ENCODE measurements at places on chromosomes 13 and 19.

- no peak for DNase-seq
These were observed 12.0 kb downstream of the FTL start for GRCh38 chr19:48977061-48977460.

GRCh38 chr19:18310118-18310909 is 12.6 kb downstream of the LSM4 start:
- no peak for DNase-seq

DNA sequence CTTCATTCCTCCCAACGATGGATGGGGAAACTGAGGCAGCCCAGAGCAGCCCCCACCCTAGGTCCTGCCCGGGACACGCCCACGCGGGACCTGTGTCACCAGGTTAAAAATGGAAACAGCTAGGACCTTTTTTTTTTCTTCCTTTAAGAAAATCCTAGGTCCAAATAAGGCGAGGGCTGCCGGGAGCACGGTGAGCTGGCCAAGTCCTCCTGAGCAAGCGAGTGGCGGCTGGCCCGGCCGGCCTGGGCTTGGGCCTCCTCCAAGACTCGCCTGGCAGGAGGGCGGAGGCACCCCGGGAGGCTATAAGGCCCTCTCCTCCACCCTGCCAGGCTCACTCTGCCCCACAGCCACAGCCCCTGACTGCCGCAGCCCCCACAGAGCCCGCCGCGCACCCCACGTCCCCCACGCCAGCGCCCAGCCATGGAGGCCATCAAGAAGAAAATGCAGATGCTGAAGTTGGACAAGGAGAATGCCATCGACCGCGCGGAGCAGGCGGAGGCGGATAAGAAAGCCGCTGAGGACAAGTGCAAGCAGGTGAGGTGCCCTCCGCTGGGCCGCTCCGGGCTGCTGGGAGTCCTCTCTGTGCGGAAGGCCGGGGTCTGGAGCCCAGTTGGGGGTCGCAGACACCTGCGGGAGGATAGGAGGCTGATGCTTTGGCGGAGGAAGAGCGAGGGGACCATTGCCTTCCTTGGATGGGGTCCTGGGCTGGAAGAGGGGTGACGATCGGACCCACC is 8.9 kb upstream of the TPM4 start:
- DNase-seq: no peak

GRCh38 chr19:45391346-45391745 is 13.5 kb downstream of the PPP1R13L start:
- DNase-seq: no peak

- peak; percentile 70 for DNase-seq
These were observed 27.8 kb downstream of the NFIX start for GRCh38 chr19:13022859-13023636.

GRCh38 chr13:21134475-21134874 is 41.9 kb downstream of the SKA3 start:
- DNase-seq: no peak

DNA sequence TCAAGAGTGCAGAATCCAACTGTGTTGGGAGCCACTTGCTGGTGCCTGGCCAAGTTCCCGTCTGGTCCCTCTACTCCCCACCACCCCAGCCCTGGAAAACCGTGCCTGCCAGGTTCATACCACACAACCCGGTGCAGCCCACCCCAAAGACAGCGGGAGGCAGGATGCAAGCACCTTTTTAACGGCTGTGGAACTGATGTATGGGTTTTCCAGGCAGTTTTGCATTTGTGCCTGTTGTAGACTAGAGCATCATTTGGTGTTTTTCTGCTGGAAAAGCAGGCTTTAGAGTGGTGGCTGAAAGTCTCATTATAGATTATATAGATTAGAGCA is 13.5 kb downstream of the TFDP1 start:
- no peak for DNase-seq

- no peak for DNase-seq
These were observed 29.9 kb downstream of the TINCR start for GRCh38 chr19:5537870-5538269.

DNA sequence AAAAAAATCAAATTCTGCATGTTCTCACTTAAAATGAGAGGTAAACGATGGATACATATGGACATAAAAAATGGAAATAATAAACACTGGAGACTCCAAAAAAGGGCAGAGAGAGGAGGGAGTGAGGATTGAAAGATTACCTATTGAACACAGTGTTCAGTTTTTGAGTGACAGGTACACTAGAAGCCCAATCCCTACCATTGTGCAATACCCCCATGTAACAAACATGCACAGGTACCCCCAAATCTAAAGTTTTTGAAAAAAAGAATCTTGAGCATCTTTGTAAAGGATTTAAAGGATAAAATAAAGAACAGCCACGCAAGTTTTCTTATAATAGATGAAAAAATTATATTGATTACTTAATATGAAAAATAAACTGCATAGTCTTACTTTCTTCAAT is 16.7 kb upstream of the CLC start:
- DNase-seq: no peak

GRCh38 chr19:53597023-53597422 is 34.8 kb upstream of the DPRX start:
- DNase-seq: peak; percentile 21

GRCh38 chr19:47729799-47730520 is 15.4 kb upstream of the NOP53 start:
- DNase-seq: peak; percentile 46

- no peak for DNase-seq
These were observed 119.5 kb downstream of the ZAR1L start for GRCh38 chr13:32195713-32196112.

DNA sequence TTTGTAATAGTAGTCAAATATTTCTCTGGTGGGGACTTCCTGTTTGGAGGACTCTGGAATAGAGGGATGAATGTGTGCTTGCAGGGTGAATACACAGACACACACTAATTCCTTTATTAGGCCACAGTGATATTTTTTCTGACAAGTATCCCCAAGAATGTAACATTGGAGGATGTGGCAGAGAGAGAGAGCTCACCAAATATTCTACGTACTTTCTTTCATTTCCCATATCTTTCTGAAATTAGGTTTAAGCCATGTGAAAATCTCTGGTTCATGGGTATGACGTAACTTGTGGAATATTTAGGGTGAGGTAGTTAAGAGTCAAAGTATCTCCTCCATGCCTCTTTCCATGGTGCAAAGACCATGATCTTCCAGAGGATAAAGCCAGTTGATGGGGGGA is 463.4 kb downstream of the DIAPH3 start:
- DNase-seq: no peak

- DNase-seq: no peak
These were observed 4.6 kb upstream of the ERFL start for GRCh38 chr19:41932720-41933332.

DNA sequence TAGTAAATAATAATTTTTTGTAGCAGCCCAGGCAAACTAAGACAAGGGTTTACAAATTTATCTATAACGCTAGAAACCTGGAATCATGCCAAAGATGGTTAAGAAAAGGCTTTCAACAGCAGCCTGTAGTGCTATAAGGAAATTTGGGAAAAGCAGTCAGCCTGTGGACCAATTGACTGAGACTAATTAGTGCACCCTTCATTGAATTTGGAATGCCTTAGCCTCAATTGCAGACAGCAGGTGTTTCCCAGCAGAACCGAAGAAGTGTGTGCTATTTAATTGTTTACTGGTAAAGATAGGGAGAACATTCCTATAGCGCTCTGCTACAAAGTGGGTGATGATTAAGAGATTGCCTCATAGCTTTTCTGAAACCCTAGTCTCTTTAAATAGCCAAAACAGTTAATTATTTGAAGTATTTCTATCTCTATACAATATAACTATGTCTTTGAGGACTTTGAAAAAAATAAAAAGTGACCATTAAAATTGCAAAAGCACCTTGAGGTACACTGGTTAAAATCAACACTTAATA is 1884.3 kb upstream of the PCDH20 start:
- no peak for DNase-seq

GRCh38 chr13:79445968-79446645 is 34.8 kb upstream of the NDFIP2 start:
- no peak for DNase-seq

DNA sequence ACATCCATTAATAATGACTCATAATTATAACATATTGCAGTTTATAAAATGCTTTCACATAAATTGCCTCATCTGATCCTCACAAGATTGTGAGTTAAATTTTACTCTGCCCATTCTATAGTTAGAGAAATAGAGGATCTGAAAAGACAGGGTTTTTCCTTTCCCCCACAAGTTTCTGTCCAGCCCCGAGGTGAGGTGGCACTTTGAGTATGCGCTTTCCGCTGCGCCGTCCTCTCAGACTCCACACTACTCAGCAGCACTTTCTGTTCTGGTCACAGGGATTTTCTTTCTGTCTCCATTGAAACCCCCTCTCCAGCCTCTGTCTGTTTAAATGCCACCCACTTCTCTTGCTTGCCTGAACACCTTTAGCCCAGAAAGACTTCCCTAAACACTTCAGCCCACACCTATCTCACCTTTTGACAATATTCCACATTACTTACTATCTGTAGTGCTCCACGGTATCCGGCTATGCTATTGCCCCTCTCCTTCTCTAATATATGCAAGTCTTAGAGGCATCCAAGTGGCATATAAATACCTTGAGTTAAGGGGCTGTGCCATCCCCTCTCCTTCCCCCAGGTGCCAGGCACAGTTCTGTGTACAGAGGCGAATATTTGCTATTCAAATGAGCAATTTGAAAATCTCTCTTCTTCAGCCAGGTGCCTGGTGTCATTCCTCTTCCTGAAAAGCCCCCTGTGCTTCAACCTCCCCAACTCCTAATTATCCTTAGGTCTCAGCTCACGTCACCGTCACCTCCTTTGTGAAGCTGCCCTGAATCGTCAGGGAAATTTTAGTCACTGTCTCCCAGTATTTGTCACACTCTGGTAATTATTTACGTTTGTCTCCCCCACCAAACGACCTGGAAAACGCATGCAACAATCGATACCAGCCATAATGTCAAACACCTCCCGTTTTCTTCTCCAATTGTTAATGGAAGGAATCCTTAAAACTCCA is 268.7 kb downstream of the NHLRC3 start:
- no peak for DNase-seq

GRCh38 chr13:37479916-37480315 is 118.7 kb downstream of the POSTN start:
- no peak for DNase-seq

DNA sequence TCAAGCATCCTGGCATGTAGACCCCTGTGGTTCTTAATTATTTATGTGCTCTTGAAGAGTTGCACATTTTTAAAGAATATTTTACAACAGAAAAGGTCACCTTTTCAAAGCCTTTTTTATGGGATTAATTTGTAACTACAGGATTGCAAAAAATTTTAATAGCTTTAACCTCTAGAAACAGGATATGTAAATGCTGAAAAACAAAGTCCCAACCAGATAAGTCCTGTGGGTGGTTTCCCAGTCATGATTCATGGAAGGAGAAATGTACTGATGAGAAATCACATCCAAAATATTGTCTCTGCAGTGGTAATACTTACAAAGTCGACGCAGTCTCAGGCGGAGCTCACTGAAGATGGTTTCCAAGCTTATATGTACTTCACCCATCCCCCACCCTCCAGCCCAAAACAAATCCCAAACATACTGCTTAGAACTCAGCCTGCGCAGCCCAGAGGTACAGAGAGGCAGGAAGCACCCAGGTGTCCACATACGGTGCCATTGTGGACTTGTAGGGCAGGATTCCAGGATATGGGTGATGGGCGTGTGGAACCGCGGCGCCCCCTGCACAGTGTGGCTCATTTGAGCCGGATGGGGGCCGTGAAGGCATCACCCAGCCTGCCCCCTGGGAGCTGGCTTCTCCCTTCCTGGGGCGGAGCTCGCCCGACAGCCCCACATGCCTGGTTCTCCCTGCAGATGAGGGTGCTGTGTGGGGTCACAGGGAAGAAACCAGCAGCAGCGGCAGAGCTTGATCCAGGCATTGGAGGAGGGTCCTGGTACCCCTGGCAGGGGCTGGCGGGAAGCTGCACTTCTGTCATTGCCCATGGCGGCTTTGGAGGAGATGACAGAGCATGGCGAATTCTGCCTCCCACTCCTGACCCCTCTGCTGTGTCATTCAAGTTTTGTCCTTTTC is 101.2 kb downstream of the ATP11A start:
- DNase-seq: no peak

GRCh38 chr19:57434386-57435061 is 601 bp upstream of the ZNF749 start:
- no peak for DNase-seq

- DNase-seq: peak; percentile 9
These were observed 1671.5 kb upstream of the SLC10A2 start for GRCh38 chr13:104737713-104738112.

GRCh38 chr13:62113179-62113578 is 697.5 kb upstream of the PCDH20 start:
- peak; percentile 37 for DNase-seq

- DNase-seq: no peak
These were observed 81.8 kb upstream of the SIAH3 start for GRCh38 chr13:45933203-45933908.

DNA sequence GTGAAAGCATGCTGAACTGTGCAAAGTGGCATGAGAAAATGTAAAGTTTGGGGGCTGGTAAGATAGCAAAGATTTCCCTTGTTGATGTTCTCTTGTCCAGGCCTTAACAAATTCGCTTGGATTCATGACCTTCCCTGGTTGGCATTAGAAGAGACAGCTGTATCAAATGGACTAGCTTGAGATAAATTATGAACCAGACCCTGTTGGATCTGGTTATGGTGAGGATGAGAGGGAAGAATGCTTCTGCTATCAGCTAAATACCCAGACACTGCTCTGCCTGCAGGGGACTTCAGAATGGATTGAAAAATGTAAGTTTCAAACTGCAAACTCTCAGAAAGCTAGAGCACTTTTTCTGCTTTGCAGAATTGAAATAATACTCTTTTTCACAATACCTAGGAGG is 135.2 kb downstream of the EFNB2 start:
- DNase-seq: no peak

GRCh38 chr19:56986386-56986785 is 133.4 kb upstream of the USP29 start:
- DNase-seq: no peak

- DNase-seq: no peak
These were observed 22.3 kb downstream of the IER2 start for GRCh38 chr19:13172346-13173138.

DNA sequence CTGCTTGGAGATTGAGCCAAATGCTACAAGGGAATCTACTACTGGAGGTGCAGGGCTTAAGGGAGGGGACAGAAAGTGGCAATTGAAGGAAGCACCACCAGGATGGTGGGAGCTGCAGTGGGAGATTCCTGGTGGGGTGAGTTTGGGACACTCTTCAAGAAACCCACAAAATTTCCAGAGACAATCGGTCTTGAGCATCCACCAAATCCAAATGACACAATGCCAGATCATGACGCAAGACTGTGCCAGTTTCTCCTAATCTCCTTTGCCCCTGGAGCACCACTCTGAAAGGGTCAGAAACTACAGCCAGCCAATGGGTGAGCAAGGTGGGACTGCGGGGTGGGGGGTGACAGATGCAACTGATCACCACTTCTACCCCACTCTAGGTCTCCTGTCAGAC is 78.7 kb downstream of the LRRC63 start:
- no peak for DNase-seq

GRCh38 chr13:25768838-25769237 is 283.0 kb downstream of the SHISA2 start:
- DNase-seq: no peak

- no peak for DNase-seq
These were observed 443.5 kb downstream of the HS6ST3 start for GRCh38 chr13:96533408-96533807.

GRCh38 chr19:46919324-46919723 is 58.5 kb downstream of the ARHGAP35 start:
- no peak for DNase-seq

- no peak for DNase-seq
These were observed 3.0 kb downstream of the ENOX1 start for GRCh38 chr13:43783820-43784219.

GRCh38 chr13:86839221-86839620 is 832.0 kb upstream of the SLITRK5 start:
- DNase-seq: no peak
